NCI-H2081 (cell line): ENCODE measurements at places on chromosomes 3 and 15.

DNA sequence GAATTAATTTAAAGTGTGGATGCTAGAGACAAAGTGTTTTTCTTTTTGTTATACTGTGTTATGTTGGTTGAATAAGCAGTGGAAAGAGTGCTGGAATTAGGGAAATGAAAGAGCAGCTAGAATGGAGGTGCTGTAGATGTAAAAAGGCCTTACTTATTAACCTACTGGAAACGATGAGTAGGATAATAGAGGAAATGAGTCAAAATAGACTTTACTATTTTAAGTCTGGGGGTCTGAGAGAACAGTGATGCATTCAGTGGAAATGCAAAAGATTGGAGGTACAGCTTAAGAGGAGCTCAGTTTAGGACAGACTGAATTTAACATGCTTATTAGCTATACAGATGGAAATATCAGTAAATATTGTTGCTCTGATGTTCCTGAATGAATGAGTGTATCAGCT lies 674.0 kb downstream of the OTOL1 start:
- no peak for DNase-seq

DNA sequence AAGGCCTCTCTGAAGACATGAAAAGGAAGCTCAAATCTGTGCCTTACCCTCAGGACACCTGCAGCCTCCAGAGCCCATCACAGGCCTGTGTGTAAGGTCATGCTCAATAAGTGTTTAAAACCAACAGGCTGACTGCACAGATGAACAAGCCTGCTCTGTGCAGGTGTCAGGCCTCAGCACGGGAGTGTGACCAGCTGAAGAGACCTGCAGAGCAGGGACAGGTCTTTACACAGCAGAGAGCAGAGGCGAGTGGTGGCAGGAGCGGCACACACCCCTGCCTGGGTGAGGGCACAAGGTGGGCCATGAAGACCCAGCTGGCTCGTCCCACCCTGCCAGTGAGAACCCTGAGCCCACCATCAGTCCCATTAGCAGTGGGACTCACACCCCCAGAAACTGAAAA lies 56.9 kb downstream of the ROPN1B start:
- no peak for DNase-seq

GRCh38 chr3:64157150-64158035 lies 67.9 kb downstream of the PRICKLE2 start:
- no peak for DNase-seq

DNA sequence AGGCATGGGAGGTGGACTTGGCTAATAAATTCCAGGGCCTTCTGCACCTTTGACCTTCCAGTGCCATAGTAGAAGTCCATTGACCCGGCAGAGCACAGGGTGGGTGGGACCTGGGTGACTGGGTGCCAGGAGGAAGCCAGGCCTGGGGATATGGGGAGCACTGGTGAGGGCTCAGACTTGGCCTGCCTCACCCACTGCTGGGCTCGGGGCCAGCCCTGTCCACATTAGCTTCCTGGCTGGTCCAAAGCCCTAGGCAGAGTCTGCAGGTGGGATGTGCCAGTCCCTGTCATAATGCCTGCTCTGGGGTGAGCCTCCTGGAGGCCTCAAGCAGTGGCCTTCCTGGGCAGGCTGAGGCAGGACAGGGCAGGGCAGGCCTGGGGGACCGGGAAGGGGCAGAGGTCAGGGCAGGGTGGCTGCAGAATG lies 38.1 kb upstream of the CHRNB4 start:
- peak; percentile 34 for DNase-seq

DNA sequence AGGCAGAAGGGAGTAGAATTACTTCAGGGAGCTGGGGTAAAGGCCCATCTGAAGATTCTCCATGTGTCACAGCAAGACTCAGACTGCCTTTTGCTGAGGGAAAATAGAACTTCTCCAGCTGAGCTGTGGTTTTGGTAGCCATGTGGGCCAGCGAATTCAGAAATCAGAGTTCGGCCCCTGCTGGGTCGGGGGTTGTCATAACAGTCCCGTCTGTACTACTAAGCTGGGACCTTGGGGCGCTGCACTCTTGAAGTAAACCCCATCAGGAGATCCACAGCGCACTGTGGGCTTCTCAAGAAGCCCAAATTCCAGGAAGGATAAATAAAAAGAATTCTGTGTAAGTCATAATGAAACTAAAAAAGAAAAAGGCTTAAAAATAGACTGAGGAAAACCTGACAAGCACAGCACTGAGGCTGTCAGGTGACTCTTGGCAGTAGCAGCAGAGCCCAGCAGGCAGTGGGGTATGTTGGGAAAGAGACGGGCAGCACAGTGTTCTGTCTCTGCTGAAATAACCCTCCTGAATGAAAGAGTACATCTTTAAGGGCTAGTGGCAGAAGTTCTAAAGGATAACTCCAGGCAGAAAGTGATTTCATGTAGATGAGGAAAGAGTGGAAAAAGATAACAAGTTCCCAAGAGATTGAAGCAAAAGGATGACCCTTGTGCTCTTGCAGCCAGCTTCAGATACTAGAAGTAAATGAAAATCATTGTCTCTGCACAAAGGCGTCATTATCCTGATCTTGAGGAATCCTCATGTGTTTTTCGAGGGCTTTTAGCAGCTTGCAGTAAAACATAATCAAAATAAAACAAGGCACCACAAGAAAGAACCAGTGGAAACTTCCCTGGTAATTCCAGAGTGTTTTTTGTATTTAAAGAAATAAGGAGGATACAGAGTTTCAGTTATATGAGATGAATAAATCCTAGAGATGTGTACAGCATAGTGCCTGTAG lies 74.5 kb downstream of the RAB7A start:
- no peak for DNase-seq

GRCh38 chr3:173939331-173939730 lies 541.8 kb downstream of the NLGN1 start:
- no peak for DNase-seq

DNA sequence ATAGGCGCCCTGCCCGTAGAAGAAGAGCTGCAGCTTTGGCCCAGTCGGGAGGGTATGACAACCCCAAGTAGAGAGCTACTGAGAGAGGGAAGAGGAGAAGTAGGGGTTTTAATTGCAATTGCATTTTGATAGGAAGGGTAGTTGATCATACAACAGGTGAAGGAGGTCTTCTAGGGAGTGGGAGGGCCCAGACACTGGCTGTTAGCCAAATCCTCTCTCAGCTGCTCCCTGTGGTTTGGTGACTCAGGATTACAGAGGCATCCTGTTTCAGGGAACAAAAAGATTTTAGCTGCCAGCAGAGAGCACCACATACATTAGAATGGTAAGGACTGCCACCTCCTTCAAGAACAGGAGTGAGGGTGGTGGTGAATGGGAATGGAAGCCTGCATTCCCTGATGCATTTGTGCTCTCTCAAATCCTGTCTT lies 408.9 kb upstream of the THBS1 start:
- DNase-seq: peak; percentile 57

DNA sequence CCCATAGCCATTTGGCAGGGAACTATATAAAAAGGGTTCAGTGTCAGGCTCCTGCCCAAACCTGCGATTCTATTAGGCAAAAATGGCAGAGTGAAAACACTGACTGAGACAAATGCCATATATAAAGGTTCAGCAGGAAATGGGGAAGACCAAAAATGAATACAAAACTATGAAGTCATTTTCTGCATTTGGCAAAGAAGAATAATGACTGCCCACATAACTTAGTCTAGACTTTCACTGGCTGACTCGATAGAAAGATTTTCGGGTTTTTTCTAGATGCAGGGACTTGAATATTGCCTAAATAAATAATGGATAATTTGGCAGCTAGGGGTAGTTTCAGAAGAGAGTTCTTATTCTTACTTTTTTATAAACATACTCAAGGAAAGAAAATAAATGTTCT lies 178.0 kb downstream of the TPRG1 start:
- DNase-seq: no peak

DNA sequence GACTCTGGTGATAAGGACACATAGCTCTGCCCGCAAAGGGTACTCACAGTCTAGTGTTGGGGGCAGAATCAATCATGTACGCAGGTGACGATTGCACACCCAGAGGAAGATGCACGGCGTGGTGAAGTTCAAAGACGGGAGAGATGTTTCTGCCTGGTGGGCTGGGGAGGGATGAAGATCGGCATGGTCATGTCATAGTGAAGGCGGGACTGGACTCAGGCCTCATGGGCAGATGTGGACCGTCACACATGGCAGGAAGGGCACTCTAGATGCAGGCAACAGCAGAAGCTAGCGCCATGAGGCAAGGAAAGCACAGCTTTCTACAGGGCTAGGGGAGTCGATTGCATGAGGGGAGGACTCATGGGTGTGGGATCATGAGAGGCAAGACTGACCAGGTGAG lies 240.6 kb downstream of the OPA1 start:
- DNase-seq: no peak

- no peak for DNase-seq
These were observed 543.1 kb upstream of the NECTIN3 start for GRCh38 chr3:110528305-110529121.

- no peak for DNase-seq
These were observed 3.6 kb downstream of the MESD start for GRCh38 chr15:80985981-80986380.

- DNase-seq: no peak
These were observed 246.1 kb downstream of the TBL1XR1 start for GRCh38 chr3:176951144-176951543.

DNA sequence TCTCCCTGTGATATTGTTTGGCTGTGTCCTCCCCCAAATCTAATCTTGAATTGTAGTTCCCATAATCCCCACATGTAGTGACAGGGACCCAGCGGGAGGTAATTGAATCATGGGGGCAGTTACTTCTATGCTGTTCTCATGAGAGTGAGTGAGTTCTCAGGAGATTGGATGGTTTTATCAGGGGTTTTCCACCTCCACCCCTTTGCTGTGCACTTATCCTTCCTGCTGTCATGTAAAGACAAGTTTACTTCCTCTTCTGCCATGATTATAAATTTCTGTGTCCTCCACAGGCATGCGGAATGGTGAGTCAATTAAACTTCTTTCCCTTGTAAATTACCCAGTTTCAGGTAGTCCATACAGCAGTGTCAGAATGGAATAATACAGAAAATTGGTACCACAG lies 24.7 kb downstream of the TUSC7 start:
- no peak for DNase-seq

DNA sequence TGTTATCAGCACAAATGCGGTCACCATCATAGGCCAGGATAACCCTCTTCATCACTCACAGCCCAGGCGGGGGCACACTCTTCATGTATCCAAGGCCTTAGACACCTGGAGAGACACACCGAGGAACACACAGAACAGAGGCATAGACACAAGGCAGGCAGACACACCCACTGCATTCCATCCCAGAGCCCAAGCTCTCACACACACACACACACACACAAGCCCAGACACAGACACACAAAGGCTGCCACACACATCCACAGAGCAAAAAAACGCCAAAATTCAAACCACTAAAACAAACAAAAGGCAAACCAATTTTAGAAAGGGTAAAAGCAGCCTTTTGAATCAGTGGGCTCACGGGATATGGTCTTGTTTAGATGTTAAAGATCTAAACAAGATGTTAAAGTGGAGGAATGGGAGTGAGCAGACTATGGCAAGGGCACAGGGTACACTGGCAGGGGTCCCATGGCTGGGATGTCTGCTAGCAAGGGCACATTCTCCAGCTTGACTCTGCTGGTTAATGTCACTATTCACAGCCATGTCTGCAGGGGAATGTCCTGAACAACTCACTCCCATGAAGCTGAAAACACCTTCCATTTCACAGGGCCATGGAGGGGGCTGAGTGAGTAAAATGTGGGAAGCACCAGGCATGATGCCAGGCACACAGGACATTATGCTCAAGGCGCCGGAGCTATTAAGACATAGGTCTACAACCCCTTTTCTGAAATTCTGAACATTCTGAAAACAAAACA lies 14.9 kb upstream of the CRABP1 start:
- no peak for DNase-seq

- no peak for DNase-seq
These were observed 49.1 kb downstream of the KLHL25 start for GRCh38 chr15:85745525-85746150.

DNA sequence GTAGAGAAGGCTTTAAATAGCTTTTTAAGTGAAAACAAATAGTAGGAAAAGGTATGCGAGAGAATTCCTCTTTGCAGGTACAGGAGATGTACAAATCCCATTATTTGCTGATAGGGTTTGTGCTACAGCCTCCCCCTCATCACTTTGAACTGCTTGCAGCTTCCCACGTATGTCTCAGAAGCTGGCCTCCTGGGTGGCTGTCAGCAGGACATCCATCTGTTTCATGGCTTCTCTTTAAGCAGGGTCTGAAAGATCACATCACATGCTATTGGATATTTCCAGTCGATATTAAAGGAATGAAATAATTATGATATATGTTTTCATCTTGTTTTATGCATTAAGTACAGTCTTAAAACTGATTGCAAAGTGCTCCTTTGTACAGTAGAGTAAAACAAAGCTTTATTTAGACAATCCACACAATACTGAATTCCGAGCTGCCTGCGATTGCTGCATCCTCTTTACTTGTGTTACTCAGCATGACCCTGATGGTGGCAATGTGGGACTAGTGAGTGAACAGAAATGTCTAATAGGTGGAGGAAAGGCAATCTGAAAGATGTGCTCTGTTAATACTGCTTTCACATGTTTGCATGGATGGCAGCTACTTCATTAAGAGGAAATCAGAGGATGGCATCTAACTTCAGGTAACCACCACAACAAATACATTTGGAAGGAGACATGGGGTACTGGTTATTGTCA lies 930.6 kb upstream of the SEMA6D start:
- peak; percentile 1 for DNase-seq

DNA sequence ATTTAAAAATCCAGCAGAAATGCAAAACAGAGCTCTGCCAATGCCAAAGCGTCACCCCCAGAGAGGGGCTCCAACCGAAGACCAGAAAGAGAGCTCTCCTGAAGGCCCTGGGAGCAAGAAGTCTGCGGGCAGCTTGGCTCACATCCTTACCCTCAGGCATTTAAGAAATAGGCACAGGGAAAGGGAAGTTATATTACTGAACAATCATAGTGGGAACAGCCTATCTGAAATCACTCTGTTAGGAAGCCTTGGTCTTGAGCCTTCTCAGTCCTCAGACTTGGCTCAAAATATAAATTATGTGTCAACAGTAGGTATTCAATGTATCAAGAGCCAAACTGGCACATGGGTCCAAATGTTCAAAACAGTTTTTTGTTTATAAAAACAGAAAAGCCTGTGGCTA lies 10.3 kb upstream of the PPARG start:
- DNase-seq: no peak

GRCh38 chr3:114499976-114500375 lies 206.1 kb downstream of the TIGIT start:
- no peak for DNase-seq

DNA sequence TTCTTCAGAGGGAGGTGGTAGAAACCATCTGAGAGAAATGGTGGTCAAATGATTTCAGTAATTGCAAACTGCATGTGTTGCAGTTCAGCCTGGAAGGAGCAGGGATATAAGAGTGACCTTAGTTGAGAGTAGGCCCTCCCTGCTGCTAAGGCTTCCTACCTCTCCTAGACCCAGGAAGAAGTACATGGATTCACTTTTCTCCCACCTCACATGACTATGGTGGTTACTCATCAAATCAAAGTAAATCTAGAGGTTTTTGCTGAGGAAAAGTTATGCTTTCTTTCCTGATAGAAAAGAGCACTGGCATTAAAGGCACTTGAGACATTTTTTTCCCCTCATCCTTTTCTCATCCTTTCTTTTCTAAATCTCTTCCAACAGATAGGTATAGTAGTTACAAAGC lies 43.2 kb upstream of the LEKR1 start:
- no peak for DNase-seq
